Daoy (cell line): ENCODE measurements at places on chromosomes 12 and 14.

DNA sequence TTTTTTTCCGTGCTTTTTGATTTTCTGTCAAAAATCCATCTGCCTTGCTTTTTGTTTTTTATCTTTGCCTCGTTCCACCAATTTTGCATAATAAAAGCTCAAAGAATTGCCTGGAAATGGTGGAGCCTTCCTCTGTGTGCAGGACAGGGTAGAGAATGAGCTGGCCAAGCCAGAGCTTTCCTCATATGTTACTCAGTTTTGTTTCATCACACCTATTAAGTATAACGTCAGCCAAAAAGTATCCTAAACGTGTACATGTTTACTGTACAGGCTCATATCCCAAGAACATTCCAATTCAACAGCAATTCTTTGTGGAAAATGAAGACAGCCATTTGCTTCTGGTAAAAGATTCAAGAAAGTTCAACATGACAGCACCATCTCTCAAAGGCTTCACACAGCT, 191.2 kb upstream of the LMNTD1 start:
- no peak for DNase-seq

DNA sequence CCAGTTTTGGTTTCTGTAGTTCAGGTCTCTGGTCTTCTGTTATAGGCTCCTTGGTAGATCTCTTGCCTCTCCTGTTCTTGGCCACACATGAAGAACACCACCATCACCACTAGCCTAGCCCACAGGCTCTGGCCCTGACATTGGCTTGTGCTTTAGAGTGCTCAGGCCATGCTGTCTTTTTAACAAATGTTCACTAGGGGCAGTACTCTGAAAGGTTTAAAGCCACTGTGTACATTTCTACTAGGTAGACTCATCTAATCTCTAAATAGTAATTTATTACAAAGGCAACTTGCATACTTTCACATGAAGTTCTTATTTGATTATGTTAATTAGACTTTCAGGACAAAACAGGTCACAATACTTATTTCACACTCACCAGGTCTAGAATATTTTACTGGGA, 38.3 kb downstream of the PDE6H start:
- no peak for DNase-seq

- no peak for DNase-seq
Measured at GRCh38 chr14:63928744-63929174, 76.0 kb downstream of the SYNE2 start.

GRCh38 chr14:30521899-30522736, 36.8 kb upstream of the G2E3 start:
- DNase-seq = peak; percentile 17

DNA sequence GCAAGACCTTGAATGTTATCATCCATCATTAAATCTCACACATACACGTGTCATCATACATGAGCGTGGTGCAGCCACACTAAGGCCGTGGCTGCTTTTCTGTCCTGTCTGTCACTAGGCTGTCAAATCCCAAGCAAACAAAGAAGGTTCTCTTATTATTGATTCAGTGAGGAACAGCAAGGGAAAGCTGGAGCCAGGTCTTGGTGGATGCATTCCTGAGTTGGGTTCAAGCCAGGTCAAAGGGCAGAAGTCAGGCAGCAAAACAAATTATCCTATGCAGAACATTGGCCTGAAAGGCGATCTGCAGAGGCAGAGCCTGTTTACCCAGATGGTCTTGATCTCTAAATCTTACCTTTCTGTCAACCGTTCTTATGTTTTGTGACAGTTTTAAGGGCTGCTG, 252.3 kb downstream of the NEDD1 start:
- no peak for DNase-seq
